GOT3 (cell line): ENCODE measurements at places on chromosomes 2 and 18.

DNA sequence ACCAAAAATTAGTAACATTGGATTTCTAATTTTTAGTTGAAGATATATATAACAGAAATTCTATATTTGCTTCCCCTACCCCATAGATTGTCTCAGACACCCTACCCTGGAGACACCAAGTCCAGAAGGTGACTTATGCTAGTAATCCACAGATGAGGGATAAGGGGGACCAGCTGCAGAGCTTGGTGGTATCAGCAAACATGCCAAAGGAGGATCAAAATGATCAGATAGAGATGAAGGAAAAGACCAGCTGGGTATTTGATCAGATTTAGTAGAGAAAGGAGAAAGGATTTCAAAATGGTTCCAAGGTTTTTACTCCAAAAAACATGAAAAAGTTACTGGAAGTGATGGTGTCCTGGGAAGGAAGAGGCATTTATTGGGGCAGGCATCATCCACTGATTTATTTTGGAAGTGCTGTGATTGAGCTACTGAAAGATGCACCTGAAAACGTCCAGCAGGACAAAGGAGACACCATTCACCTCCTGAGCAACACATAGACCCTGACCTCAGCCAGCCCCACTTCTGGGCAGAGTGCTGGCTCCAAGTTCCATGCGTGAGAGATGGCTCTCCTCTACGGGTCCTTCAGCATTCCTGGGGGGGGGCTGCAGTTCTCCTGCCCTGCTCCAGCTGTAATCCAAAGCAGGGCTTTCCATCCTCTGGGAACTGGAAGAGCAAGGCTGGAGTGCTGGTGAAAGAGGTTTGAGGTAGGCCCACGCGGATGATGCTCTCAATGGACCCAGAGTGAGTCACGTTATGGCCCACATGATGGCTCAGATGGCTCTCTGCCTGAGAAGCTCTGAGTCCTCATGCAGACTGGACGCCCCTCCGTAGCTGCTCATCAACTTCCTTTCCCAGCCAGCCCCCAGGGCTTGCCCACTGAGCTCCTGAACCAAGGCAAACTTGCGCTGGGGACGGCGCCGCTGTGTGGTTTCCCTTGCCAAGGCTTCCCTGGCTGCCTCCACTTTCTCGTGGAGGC, 3.7 kb upstream of the LRRFIP1 start:
- DNase-seq = no peak

- DNase-seq = no peak
Measured at GRCh38 chr2:105518897-105519296, 120.0 kb upstream of the FHL2 start.

- no peak for DNase-seq
Measured at GRCh38 chr2:24577481-24577880, 86.4 kb downstream of the NCOA1 start.

GRCh38 chr2:70615222-70615621, 61.6 kb upstream of the TGFA start:
- no peak for DNase-seq
